Hematopoietic multipotent progenitor cell treated with erythropoietin and hydrocortisone succinate and interleukin-3 and kit ligand, for 4 days (in vitro differentiated cells): ENCODE measurements at places on chromosomes 2 and 18.

DNA sequence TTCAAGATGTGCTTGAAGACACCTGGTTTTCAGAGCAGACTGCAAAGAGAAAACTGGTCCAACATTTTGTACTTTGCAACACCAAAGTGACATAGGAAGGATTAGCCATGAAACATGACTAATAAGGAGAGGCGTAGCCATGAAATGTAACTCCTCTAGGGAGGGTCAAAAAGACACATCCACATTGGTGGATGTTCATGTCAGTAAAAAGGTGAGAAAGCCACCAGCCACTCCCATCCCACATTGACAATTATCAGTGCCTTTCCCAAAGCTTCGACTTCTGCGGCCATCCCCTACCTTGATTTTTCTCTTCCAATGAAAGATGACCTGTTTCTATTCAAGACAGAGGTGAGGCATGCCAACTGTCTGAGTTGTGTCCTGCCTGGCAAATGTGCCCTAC, 223.2 kb downstream of the ALK start:
- no peak for DNase-seq

- DNase-seq = no peak
Measured at GRCh38 chr18:10705786-10706185, 180.0 kb downstream of the NAPG start.

- no peak for DNase-seq
Measured at GRCh38 chr2:198297350-198297749, 493.0 kb downstream of the PLCL1 start.

- DNase-seq = peak; percentile 66
Measured at GRCh38 chr18:32048507-32049091, 30.0 kb downstream of the RNF125 start.

DNA sequence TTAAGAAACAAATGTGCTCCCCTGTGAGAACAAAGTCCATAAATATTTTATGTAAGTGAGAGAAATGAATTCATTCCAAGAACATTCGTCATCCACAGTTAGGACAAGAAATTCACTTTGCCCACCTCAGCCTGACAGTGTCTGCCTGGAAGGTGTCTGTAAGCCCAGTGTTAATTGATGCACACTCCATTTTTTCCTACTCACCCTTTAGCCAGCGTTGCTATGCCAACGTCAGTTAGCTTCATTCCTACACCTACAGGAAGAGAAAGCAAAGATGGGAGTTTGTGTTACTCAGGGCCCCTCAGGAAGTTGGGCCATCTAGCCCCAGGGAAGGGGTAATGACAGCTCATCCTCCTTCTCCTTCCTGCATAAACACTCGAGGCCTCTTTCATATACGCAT, 131.0 kb downstream of the ALPK2 start:
- DNase-seq = no peak

- DNase-seq = no peak
Measured at GRCh38 chr2:157427003-157427921, 16.6 kb downstream of the CYTIP start.

GRCh38 chr2:226440127-226440918, 359.3 kb downstream of the IRS1 start:
- DNase-seq = no peak

DNA sequence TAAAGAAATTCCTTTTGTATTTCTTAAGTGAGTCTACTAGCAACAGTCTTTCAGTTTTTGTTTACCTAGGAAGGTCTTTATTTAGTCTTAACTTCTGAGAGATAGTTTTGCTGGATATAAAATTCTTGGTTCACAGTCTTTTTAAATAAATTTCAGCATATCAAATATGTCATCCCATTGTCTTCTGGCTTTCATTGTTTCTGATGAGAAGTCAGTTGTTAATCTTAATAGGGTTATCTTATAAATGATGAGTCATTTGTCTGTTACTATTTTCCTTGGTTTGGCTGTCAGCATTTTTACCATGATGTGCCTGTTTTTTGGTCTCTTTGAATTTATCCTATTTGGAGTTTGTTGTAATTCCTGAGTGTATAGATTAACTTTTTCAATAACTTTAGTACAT, 129.3 kb downstream of the FAM210A start:
- peak; percentile 40 for DNase-seq

GRCh38 chr18:31596081-31596872, 4.6 kb downstream of the TTR start:
- DNase-seq = no peak

- no peak for DNase-seq
Measured at GRCh38 chr2:222653280-222653679, 2.6 kb downstream of the FARSB start.

DNA sequence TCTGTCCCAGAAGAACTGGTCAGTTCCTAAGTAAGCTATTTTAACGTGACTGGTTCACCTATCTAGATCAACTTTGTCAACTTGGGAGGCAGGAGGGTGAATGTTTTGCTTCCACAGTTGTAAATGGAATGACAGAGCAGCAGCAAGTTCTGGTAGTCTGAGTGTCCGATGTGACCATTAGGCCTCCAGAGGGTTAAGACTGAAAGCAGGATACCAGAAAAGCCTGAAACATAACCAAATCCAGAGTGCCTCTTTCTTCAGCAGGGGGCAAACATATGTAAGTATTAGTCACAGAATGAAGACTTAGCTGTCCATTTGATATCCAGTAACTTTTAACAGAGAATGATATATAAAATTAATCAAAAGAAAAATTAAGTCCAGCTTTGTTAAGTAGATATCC, 9.2 kb downstream of the HOXD3 start:
- no peak for DNase-seq

- DNase-seq = no peak
Measured at GRCh38 chr2:239536186-239536585, 135.4 kb upstream of the HDAC4 start.

- DNase-seq = no peak
Measured at GRCh38 chr2:148996805-148997204, 41.7 kb upstream of the LYPD6B start.

- no peak for DNase-seq
Measured at GRCh38 chr2:176643646-176644045, 374.4 kb downstream of the MTX2 start.

DNA sequence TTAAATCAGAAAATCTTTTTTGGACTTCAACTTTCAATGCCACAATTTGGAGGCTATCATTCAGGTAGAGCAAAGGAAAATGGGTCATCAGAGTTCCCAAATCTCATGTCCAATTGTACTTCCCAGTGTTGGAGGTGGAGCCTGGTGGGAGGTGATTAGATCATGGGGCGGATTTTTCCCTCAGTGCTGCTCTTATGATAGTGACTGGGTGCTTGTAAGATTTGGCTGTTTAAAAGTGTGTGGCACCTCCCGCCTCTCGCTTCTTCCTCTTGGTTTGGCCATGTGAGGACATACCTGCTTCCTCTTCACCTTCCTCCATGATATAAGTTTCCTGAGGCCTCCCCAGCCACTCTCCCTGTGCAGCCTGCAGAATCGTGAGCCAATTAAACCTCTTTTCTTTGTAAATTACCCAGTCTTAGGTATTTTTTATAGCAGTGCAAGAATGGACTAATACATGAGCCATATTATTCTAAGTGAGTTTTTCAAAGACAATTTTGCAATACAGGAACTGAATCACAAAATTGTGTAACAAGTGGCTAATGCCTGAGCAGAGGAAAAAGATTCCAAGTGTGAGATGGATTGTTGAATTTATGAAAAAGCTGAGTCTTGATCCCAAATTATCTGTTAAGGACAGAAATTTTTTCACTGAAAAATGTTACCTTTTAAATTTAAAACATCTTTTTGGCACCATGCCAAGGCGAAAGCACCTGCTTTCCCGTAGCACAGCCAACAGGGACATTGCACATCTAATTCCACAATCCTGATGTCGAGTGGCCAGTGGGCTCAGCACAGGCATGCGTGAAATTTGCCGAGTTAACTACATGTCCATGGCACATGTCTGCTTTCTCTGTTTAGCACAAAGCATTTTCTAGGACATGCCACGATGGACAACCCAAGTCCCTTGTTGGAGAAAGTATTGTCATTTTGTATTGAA, 150.9 kb downstream of the COL6A3 start:
- peak; percentile 28 for DNase-seq

GRCh38 chr18:24669015-24669414, 208.6 kb downstream of the HRH4 start:
- DNase-seq = no peak

DNA sequence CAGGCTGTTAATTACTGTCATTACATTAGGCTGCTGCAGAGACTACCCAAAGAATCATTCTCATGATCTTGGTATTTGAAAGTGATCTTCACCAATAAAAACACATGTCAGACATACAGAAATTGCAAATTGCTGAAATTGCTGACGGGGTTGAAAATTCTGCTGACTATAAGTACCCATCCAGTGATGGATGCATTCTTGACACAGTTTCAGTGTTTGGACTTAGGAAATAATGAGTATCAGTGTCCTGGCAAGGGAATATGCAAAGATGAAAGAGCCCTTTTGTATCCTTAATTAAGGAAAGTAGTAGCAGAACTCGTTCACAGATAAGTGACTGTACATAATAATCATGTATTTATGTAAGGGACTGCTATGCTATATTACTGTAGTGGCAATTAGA, 221.1 kb upstream of the ATP5MC3 start:
- no peak for DNase-seq

- DNase-seq = no peak
Measured at GRCh38 chr2:241546771-241547498, 11.6 kb upstream of the BOK start.

DNA sequence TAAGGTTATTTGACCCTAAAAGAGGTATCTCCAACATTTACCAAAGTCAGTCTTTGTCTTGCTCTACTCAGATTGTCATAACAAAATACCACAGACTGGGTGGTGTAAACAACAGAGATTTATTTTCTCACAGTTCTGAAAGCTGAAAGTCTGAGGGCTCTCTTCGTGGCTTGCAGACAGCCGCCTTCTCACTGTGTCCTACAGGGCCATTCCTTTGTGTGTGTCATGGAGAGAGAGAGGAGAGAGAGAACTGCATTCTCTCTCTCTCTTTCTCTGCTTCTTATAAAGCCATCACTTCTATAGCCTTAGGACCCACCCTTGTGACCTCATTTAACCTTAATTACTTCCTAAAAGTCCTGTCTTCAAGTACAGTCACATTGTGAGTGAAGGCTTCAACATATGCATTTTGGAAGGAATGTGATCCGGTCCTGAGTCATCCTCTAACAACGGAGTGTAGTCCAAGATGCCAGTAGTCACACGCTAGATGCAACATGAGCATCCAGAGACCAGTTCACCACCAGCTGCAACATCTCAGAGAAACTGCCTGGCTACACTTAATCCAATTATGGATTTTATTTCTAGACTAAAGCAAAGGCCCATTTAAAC, 130.2 kb downstream of the CD226 start:
- DNase-seq = no peak

GRCh38 chr18:76953156-76953555, 130.8 kb downstream of the ZNF236 start:
- DNase-seq = no peak

GRCh38 chr18:3998698-3999333, 456.3 kb downstream of the DLGAP1 start:
- DNase-seq = peak; percentile 84

DNA sequence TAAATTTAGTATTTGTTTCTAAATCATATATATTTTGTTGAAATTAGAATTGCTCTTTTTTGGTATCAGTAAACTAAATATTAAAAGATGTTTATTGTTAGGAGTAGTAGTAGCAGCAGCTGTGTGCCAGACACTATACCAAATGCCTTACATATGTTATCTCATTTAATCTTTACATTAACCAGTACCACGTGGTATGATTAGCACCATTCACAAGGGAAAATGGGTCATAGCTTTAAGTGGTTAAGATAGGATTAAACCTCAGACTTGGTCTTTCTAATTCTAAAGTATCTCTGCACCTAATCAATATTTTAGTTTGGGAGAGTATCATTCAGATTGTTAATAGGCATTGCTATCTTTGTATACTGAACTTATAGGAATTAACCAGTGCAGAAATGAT, 29.0 kb downstream of the PSMD14 start:
- DNase-seq = no peak

- DNase-seq = peak; percentile 84
Measured at GRCh38 chr2:178109813-178110212, 2.4 kb upstream of the RBM45 start.

- DNase-seq = peak; percentile 50
Measured at GRCh38 chr2:191818725-191819350, 28.1 kb downstream of the CAVIN2 start.

- peak; percentile 56 for DNase-seq
Measured at GRCh38 chr18:9756271-9756932, 48.3 kb downstream of the RAB31 start.

DNA sequence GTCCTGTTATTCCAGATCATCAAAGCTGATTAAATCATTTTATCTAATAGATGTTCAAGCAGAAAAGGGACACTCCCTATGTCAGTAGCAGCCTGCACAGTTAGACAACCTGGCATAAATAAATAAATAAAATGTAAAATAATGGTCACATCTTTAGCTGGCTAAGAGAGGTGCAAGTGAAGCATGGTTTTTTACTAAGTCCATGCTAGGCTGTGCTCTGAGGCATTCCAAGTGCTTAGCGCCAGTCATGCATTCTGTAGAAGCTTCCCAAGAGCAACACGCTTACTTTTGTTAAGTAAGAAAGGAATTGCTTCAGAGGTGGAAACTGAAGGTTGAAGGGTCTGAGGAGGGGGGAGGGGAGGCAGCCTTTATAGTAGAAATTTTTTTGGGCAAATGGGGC, 351.2 kb downstream of the CDH2 start:
- DNase-seq = no peak

GRCh38 chr18:41829647-41830516, 125.2 kb upstream of the PIK3C3 start:
- DNase-seq = no peak

GRCh38 chr2:41941831-41942230, 106.0 kb upstream of the PKDCC start:
- peak; percentile 32 for DNase-seq

- DNase-seq = no peak
Measured at GRCh38 chr2:180846756-180847472, 133.5 kb upstream of the UBE2E3 start.

DNA sequence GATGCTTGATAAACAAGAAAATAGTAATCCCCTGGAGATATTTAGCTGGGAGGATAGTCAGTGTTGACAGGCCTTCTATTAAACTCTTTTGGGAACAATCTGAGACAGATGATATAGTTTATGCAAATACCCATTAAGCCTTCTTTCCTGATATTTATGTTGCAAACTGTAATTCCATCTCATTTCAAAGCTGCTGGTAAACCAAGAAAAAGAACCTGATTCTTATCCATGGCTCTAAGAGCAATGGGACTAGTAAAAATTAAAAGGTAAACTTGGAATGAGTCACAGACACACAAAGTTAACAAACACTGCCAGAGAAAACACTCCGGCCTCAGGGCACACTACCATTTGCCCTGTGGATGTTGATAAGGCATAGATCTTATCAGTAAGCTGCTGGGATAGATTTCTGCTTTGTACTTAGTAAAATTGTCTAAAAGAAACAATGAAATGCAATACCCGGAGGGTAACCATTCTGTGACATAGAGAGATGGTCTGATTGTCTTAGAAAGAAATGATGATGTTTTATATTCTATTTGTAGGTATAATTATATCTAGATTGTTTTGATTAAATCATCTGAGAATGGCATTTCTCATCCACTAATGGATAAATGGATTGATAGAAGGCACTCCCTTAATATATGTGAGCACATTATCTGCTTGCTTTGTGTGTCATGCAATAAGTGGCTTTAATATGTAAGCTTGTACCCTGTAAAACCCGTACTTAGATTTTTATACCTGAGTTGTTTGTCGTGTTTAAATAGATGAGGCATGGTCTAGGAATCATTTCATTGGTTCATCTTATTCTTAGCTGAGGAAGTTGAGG, 13.2 kb downstream of the GALR1 start:
- DNase-seq = no peak
